ENCODE measurements at places on chromosomes 5 and 9.

DNA sequence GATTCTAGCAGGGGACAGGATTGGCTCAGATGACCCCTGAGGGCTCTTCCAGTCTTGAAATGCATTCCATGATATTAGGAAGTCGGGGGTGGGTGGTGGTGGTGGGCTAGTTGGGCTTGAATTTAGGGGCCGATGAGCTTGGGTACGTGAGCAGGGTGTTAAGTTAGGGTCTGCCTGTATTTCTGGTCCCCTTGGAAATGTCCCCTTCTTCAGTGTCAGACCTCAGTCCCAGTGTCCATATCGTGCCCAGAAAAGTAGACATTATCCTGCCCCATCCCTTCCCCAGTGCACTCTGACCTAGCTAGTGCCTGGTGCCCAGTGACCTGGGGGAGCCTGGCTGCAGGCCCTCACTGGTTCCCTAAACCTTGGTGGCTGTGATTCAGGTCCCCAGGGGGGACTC, 2.9 kb upstream of the MYOZ3 start:
- peak; percentile 5 for DNase-seq
- peak overlapping the region; percentile 18 for H3K27ac ChIP-seq
- no peaks in the 10 kb centered on the region for H3K36me3 ChIP-seq
- no peak overlapping the region for H3K4me3 ChIP-seq

GRCh38 chr9:27372615-27373014, 75.7 kb upstream of the EQTN start:
- H3K36me3 ChIP-seq: no peaks in the 10 kb centered on the region
- H3K4me3 ChIP-seq: no peak overlapping the region
- no peak for DNase-seq
- peaks cover 22% of the 10 kb centered on the region for H3K4me1 ChIP-seq
- H3K27ac ChIP-seq: no peak overlapping the region

DNA sequence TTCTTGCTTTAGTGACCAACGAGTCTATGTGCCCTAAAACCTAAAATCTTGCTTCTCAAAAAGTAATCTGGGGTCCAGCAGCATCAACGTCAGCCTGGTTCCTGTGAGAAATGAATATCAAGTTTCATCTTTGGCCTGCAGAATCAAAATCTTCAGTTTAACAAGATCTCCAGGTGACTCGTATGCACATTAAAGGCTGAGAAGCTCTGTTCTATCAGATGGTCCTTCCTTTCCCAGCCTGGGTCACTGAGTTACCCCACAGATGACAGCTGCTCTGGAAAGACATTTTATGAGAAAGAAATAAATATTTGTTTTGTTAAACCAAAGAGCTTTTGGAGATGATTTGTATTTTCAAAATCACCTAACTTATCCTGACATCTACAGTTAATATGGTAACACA, 75.8 kb downstream of the ADAMTSL1 start:
- no peak overlapping the region for H3K4me3 ChIP-seq
- H3K36me3 ChIP-seq: no peaks in the 10 kb centered on the region
- H3K27ac ChIP-seq: no peak overlapping the region

DNA sequence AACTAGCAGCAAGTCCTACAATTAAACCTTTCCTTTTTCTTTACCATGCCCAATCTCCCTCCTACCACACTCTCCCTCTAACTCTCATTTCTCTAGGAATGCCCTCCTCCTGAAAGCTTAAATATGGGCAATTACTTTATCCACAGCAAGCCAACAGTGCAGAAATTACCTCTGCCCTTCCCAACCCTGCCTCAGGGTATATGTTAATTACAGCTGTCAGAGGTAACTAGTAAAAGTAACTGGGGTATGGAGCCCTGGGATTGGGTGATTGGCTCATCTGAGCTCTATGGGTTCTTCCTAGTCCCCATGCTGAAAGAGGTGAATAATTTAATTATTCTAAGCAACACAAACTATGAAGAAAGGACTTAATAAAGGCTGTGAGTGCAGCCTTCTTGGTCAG, 478.9 kb upstream of the NMUR2 start:
- H3K27me3 ChIP-seq: no peaks in the 10 kb centered on the region
- H3K4me3 ChIP-seq: no peak overlapping the region
- no peaks in the 10 kb centered on the region for H3K36me3 ChIP-seq
- H3K4me1 ChIP-seq: no peaks in the 10 kb centered on the region
- DNase-seq: no peak
- H3K27ac ChIP-seq: no peak overlapping the region

- no peaks in the 10 kb centered on the region for H3K4me1 ChIP-seq
- no peak overlapping the region for H3K27ac ChIP-seq
- no peak overlapping the region for H3K4me3 ChIP-seq
- H3K27me3 ChIP-seq: no peaks in the 10 kb centered on the region
Measured at GRCh38 chr9:4393806-4394523, 94.1 kb upstream of the GLIS3 start.

GRCh38 chr5:158463938-158464337, 605.0 kb upstream of the CLINT1 start:
- no peak overlapping the region for H3K4me3 ChIP-seq
- H3K36me3 ChIP-seq: no peaks in the 10 kb centered on the region
- DNase-seq: no peak
- H3K4me1 ChIP-seq: peaks cover 7% of the 10 kb centered on the region
- no peaks in the 10 kb centered on the region for H3K27me3 ChIP-seq

DNA sequence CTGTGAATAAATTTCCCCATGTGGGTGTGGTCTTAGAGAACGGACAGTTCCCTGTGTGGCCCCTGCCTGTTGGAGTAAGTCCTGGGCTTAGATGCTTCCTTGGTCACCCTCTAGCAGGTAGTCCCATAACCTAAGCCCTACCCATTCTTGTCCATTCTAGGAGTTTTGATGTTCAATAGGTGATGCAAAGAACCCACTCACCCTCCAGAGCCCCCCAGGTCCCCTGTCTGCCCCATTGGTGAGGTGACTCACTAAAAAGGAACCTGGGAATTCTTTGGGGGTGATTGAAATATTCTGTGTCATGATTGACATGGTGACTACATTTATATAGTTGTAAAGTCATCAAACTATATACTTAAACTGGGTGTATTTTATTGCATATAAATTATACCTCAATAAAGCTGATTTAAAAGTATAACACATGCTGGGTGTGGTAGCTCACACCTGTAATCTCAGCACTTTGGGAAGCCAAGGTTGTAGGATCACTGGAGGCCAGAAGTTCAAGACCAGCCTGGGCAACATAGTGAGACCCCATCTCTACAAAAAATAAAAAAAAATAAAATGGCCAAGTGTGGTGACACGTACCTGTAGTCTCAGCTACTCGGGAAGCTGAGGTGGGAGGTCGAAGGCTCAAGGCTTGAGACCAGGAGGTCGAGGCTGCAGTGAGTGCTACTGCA, 20.8 kb upstream of the GTF3C5 start:
- no peaks in the 10 kb centered on the region for H3K27me3 ChIP-seq
- H3K4me3 ChIP-seq: no peak overlapping the region
- H3K36me3 ChIP-seq: no peaks in the 10 kb centered on the region
- DNase-seq: no peak

DNA sequence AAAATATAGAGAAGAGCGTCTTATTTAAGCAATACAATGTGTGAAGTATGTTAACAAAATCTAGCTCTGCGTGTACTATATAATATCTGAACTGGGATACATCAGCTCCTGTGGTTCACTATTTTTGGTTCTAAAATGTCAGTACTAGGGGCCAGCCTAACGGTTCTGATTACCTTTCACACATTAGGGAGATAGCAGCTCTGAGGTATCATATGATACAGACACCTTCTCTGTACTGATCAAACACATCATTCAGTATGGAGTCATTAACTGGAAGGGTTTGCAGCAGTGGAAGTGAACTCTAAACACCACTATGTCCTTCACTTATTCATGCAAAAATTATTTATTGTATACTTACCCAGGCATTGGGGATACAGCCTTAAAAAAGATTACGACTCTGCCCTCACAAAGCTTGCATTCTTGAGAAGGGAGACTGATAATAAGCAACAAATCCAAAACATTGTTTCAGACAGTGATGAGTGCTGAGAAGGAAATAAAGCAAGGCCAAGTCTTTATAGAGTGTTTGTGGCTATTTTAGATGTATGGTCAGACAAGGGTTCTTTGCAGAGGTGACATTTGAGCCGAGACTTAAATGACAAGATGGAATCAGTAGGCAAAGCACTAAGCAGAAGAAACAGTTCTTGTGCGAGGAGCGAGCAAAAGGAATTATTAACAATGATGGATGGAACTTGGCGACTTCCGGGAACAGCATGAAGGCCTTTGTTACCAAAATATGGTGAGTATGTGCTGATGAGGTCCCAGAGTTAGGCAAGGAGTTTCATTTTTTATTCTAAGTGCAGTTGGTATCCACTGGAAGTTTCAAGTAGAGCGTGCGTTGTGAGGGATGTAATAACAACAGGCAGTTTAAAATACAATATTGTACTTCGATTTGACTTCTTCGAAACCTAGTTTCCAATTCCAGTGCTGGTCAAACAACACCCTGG, 1.8 kb upstream of the LNPEP start:
- H3K27me3 ChIP-seq: no peaks in the 10 kb centered on the region
- H3K4me3 ChIP-seq: peak overlapping the region; percentile 96
- H3K27ac ChIP-seq: peak overlapping the region; percentile 98
- H3K36me3 ChIP-seq: no peaks in the 10 kb centered on the region
- DNase-seq: no peak

- no peaks in the 10 kb centered on the region for H3K27me3 ChIP-seq
- H3K36me3 ChIP-seq: no peaks in the 10 kb centered on the region
- H3K4me3 ChIP-seq: no peak overlapping the region
Measured at GRCh38 chr5:124580925-124581737, 165.3 kb downstream of the ZNF608 start.

DNA sequence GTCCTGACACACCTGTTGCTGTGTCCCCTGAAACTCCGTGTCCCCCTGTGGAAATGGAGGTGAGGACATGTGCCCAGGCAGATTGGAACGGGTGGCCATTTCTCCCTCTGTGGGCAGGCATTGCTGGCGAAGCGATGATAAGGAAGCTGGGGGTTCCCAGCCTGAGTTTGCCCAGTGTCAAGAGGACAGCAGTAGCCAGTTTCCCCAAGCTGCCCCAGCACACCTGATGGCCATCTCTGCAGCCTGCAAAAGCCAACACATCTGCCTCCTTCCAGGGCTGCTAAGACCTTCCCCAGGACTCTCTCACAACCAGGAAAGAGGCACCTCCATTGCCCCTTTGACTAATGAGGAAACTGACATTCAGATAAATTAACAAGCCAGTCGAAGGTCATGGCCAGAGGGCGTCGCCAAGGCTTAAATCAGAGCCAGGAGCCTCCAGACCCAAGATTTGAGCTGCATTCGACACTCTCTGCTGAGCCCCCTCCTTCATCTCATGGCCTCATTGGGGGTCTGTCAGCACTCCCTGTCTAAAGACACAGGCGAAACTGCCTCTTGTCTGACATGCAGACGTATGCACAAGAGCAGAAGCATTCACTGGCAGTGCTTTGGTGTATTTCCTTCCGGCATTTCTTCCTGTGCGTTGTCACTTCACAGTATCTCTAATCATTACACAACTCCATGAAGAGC, 10.4 kb upstream of the WNK2 start:
- no peak overlapping the region for H3K4me3 ChIP-seq
- H3K36me3 ChIP-seq: no peaks in the 10 kb centered on the region
- no peak overlapping the region for H3K27ac ChIP-seq
- no peak for DNase-seq
- H3K27me3 ChIP-seq: no peaks in the 10 kb centered on the region

GRCh38 chr5:64973215-64973614, 204.5 kb downstream of the CWC27 start:
- H3K27ac ChIP-seq: no peak overlapping the region
- H3K4me3 ChIP-seq: no peak overlapping the region
- H3K36me3 ChIP-seq: peaks cover 5% of the 10 kb centered on the region

- peak overlapping the region; percentile 77 for H3K27ac ChIP-seq
- H3K27me3 ChIP-seq: peaks cover 6% of the 10 kb centered on the region
- H3K4me3 ChIP-seq: peak overlapping the region; percentile 56
- peaks cover 5% of the 10 kb centered on the region for H3K36me3 ChIP-seq
- no peak for DNase-seq
Measured at GRCh38 chr5:150153483-150153882, 2.2 kb downstream of the PDGFRB start.

- DNase-seq: no peak
- no peaks in the 10 kb centered on the region for H3K4me1 ChIP-seq
- no peak overlapping the region for H3K4me3 ChIP-seq
- H3K27ac ChIP-seq: no peak overlapping the region
Measured at GRCh38 chr9:99980598-99980997, 74.1 kb downstream of the STX17 start.

DNA sequence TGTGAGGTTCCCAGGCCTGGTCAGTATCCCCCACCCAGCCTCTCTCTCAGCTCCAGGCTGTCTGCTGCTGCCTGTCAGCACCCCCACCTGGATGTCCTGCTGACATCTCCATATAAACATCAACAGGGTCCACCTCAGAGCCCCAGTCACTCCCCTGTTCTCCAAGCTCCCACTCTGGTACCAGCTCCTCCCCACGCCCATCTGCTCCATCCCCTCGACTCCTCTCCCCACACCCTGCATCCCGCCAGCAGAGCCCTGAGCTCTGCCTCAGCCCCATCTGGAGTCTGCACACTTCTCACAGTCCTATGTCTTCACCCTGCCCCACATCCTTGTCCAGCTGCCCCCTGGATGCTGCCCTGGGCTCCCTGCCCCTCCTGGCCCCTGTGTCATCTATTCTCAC, 67.7 kb upstream of the LRRTM2 start:
- H3K27me3 ChIP-seq: no peaks in the 10 kb centered on the region
- H3K27ac ChIP-seq: no peak overlapping the region
- H3K36me3 ChIP-seq: peaks cover 15% of the 10 kb centered on the region
- no peak overlapping the region for H3K4me3 ChIP-seq
- DNase-seq: no peak

GRCh38 chr5:146344155-146345118, 5.8 kb downstream of the POU4F3 start:
- peaks cover 15% of the 10 kb centered on the region for H3K4me1 ChIP-seq
- DNase-seq: no peak
- H3K36me3 ChIP-seq: no peaks in the 10 kb centered on the region
- peak overlapping the region; percentile 16 for H3K4me3 ChIP-seq
- no peak overlapping the region for H3K27ac ChIP-seq
- H3K27me3 ChIP-seq: peaks cover 96% of the 10 kb centered on the region

GRCh38 chr5:75049456-75050351, 2.7 kb downstream of the GCNT4 start:
- no peaks in the 10 kb centered on the region for H3K27me3 ChIP-seq
- DNase-seq: no peak
- H3K27ac ChIP-seq: no peak overlapping the region

GRCh38 chr9:91777292-91777830, 172.7 kb downstream of the ROR2 start:
- no peaks in the 10 kb centered on the region for H3K36me3 ChIP-seq
- no peaks in the 10 kb centered on the region for H3K27me3 ChIP-seq
- no peak for DNase-seq
- peaks cover 7% of the 10 kb centered on the region for H3K4me1 ChIP-seq
- H3K4me3 ChIP-seq: no peak overlapping the region
- no peak overlapping the region for H3K27ac ChIP-seq

- DNase-seq: no peak
- no peak overlapping the region for H3K4me3 ChIP-seq
- no peaks in the 10 kb centered on the region for H3K27me3 ChIP-seq
- no peak overlapping the region for H3K27ac ChIP-seq
- H3K36me3 ChIP-seq: no peaks in the 10 kb centered on the region
Measured at GRCh38 chr5:67520161-67520908, 323.7 kb upstream of the CD180 start.

Measured in upper lobe of right lung (tissue), 1 donor.